ENCODE measurements at places on chromosomes 1 and 21.

DNA sequence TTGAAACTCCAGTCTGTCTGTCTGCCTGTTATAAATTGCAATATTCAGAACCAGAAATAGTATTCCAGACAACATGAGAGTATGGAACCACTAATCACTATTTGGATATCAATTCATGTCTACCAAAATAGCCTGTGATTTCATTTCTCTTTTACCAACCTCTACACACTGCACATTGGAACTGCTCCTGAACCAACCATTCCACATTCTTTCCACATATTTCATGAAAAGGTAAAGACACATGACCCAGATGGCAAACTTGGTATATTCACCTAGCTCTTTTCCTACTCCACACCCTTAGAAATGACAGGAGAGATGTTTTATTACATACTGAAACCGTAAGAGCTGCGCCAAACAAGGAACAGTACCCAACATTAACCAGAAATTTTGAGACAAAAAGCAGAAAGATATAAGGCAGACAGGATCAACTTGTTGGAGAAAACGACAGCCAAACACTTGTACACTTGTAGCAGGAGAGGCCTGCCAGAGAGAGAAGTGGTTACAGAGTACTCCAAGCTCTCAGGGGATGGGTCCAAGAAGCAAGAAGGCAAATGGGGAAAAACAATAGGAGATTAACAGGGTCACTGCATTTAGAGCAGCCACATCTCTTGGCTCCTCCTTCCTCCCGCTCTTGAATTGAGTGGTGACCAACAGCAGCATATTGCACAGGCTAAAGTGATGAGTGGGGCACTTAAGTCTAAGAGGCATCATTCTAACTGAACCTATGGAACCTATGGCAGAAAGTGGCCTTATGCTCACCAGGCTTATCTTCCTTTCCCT lies 148.7 kb downstream of the SETD4 start:
- no peak for DNase-seq

DNA sequence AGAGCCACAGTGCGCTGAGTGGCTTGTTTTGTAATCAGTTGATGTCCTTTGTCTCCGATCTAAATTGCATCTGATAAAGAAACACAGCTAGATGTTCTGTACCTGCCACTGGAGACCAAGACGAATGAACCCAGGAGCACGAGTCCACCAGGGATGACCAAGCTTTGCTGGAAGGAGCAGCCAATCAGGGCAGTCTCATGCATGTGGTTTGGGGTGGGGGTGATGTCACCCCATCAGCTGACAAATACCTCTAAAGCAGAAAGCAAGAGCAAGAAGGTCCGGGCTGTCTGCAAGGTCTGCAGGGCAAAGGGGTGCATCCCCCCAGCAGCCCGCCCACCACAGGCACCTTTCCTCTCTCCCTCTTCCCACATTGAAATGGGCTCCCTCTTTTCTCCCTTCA lies 653.8 kb downstream of the AJAP1 start:
- DNase-seq, result no peak

DNA sequence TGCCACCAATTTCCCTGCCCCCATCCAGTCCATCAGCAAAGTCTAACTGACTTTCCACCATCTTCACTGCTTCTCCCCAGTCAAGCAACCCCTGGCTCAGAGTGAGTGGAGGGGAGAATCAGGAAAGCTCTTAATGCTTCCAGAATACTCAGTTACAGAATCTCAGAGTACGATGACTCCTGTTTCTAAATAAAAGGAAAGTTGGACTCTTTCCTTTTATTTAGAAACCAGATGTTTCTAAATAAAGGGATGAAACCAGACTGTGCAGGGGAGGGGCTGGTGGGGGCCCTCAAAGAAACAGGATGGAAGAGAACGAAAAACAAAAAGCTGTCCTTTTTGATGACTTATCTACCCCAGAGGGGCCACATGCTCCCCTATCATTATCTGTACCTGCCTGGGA lies 85.2 kb upstream of the PPM1J start:
- DNase-seq, result no peak

DNA sequence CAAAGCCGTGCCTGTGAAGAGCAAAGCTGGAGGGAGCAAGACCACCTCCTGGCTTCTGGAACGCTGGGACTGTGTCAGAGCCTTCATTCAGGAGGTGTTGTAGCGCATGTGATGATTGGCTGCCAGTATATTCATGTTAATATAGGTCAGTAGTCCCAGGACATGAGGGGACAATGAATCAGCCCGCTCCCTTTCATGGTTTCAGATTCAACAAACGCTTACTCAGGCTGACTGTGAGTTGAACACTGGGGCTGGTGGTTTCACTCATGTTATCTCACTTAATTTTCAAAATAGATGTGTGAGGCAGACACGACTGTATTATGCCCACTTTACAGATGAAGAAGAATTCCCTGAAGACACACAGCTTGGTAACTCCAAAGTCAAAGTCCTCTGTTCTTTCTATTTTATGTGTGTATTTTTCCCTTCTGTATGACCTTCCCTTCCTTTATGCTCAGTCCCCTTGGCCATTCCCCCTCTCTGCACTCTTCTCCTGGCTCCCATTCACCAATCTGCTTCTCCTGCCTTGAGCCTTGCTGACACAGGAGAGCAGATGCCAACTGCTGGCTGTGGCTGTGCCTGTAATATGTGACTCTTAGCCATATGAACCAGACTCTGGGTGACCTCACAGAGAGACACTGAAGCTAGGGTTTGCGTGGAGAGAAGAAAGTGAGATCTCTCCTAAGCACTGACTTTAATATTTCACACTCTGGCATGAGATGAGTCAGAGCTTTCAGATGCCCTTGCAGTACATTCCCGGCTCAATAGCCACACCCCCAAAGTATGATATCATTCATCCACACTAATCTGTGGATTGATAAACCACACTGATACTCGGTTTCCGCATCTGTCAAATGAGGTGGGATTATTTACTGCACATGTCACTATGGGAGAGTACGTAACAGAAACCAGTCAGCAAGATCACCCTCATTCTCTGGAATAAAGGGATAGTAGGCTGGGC lies 31.4 kb upstream of the KIRREL1 start:
- peak; percentile 6 for DNase-seq

GRCh38 chr1:89890085-89890752 lies 69.4 kb downstream of the LRRC8D start:
- DNase-seq, result peak; percentile 74

GRCh38 chr1:53411541-53412152 lies 47.6 kb upstream of the DMRTB1 start:
- DNase-seq, result no peak

DNA sequence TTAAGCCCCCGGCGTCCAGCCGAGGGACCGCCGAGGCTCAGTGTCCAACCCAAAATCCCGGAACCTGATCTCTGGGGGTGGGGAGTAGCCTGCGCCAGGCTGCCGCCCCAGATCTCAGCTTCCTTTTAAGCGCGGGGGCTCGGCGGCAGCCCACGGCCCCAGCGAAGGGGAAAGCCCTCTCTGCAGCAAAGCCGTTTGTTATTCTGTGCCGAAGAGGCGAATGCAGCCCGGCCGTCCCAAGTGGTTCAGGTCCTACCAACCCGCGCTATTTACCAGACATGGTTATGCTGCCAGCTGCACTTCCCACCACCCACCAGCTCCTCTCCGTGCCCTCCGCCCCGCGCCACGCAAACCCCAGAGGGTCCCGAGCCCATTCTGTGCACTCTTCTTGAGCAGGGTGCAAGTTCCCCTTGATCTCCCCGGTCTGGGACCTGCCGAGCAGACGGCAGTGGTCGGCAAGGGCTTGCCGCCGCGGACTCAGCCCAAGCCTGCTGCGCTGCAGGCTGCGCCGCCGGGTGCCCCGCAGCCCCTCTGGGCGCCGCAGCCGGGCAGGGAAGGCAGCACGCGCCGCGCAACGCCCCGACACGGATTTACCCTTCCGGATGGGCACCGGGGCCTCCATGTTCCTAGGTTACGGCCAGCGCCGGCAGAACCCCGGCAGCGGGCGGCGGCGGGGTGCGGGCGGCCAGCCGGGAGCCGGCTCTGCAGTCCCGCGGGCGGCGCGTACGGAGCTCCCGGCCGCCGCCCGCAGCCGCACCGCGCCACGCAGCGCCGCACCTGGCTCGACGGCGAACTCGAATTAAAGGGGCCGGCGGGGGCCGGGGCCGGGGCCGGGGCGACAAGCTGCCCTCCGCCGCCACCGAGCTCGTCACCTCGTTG lies 738 bp upstream of the KCNA2 start:
- no peak for DNase-seq

DNA sequence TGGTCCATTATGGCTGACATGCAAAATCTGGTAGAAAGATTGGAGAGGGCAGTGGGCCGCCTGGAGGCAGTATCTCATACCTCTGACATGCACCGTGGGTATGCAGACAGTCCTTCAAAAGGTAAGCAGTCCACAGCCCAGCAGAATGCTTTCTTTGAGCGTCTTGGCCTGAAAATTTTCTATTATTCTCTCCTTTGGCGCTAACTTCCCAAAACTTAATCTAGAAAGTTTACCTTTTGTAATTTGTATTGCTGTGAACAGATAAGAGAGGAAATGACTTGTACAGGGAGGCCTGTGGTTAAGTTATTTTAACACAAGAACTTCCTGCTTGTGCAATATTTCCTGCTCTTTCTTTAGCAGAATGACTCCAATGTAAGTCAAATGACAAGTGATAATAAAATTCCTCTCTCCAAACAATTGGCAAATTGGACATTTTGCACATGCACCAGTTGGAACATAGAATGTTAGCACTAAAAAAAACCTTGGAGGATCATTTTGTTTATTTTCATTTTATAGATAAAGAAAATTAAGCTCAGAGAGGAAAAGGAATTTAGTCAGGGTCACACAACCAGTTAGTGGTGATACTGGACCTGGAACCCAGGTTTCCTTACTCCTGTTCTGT lies 18.9 kb downstream of the CAP1 start:
- peak; percentile 49 for DNase-seq

DNA sequence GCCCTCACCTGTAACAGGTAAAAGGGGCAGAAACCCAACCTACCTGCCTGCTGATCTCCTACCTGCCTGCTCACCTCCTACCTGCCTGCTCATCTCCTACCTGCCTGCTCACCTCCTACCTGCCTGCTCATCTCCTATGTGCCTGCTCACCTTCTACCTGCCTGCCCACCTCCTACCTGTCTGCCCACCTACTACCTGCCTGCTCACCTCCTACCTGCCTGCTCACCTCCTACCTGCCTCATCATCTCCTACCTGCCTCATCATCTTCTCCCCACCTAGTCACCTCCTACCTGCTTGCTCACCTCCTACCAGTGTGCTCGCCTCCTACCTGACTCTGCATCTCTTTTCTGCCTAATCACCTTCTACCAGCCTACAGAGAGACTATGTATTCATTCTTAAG lies 452.9 kb downstream of the MATN1 start:
- DNase-seq, result no peak

- DNase-seq, result no peak
Observed at GRCh38 chr1:153800516-153800915, 25.3 kb downstream of the SLC27A3 start.

DNA sequence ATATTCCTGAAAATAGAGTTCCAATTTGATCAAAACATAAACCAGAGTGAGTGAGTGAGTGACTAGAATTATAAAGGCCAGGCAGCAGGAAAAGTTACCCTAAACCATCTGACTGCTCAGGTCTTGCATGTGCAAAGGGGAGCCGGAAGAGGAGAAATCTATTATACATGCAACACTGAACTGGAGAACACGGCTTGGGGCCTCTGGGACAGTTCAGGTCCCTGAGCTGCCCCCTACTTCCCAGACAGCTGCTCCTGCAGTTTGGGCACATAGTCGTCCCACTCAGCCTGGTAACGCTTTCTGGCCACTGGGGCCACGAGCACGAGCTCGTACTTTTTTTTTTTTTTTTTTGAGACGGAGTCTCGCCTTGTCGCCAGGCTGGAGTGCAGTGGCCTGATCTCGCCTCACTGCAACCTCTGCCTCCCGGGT lies 40.1 kb downstream of the PTPRC start:
- no peak for DNase-seq

DNA sequence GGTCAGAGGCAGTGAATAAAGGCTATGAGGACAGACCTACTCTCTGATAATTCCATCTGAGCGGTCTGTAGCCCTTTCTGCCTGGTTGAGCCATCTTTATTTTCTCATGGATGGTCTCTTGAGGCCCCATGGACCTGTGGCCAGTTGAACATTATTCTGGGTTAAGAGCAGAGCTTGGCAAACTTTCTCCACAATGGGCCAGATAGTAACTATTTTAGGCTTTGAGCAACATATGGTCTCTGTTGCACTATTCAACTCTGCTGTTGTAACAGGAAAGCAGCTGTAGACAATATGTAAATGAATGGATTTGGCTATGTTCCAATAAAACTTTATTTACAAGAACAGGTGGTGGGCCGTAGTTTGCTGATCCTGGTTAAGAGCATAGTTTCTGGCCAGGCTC lies 62.7 kb downstream of the KAZN start:
- DNase-seq, result no peak

- no peak for DNase-seq
Observed at GRCh38 chr1:74596717-74597116, 76.9 kb downstream of the ERICH3 start.

DNA sequence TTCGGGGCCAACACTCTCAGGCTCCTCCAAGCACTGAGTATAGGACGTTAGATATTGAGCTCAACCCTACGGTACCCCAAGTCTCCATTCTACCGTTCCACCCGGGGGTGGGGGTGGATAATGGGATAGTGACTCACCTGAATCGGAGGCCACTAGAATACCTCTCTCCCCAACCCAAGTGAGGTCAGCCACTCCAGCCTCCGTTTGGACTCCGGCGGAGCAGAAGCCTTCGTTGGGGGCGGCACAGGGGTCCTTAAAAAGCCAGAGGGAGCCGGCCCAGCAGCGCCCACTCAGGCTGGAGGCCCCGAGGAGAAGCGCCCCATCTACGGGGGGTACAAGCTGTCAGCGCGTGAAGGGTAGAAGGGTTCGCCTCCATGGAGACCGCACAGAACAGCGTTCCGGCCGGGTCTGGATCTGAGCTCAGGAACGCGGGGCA lies 556 bp downstream of the WDR77 start:
- no peak for DNase-seq

- DNase-seq, result no peak
Observed at GRCh38 chr1:3685906-3686305, 33.6 kb downstream of the TP73 start.

DNA sequence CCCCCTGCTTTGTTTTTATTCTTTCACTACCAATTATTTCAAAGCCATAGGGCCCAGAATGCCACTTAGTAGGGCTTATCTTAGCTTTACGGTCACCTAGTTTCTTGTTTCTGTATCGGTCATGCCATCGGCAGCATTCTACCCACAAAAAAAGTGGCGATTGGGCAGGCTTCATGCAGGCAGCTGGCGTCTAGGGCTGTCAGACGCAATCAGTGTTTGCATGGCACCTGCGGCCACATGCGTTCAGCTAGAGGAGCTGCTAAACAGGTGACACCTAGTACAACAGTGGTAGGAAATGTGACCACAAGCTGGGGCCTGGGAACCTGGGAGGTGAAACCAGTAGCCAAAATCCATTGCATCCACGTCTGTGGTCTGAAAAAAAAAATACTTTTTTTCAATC lies 262.7 kb downstream of the PBX1 start:
- DNase-seq, result no peak

DNA sequence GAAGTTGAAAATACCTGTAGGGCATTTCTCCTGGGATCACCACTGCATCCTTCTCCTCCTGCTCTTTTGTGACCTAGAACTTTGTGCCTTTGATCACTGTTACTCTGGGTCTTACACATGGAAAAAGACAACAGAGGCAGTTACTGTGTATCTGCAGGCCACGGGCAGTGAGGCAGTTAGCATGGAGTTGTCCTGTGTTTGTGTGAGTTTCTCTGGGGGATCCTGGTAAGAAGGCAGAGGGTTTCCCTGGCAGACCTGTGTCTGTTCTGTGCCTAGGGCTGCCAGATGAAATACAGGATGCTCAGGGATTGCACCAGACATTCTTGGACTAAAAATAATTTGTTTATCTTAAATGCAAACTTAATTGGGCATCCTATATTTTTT lies 44.4 kb upstream of the SCCPDH start:
- no peak for DNase-seq
